Fibroblast of pulmonary artery (primary cell): ENCODE measurements at places on chromosomes 1 and 21.

- DNase-seq, result peak; percentile 93
These were observed 86.2 kb downstream of the SIK1 start for GRCh38 chr21:43340491-43341377.

DNA sequence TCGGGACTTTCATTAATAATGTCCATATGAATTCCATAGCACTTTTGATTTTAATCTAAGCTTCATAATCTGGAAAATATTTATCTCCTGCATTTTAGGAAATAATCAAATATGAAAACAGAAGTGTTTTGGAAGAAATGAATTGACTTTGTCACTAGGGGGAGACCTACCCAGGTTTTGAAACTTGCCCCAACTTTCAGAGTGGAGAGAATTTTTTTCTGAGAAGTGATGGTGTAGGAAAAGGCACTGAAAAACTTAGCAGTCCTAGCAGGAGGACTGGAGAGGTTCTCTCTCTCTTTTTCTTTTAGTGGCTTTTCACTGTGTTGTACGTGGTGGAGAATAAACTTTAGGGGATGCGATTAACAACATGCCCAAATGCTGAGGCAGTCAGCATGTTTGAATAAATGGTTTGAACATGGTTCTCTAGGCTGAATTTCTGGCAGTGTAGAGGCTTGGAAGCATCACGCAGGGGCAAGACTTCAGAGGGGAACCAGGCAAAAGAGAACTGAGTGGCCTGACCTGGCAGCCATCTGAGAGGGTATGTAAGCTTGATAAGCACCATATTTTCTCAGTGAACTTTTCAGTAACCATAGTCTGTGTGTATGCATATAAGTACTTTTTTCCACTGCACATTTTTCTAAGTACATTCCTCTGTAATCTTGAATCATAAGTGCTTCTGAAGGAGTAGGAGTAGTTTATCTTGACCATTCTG lies 68.3 kb upstream of the NEK7 start:
- peak; percentile 80 for DNase-seq

DNA sequence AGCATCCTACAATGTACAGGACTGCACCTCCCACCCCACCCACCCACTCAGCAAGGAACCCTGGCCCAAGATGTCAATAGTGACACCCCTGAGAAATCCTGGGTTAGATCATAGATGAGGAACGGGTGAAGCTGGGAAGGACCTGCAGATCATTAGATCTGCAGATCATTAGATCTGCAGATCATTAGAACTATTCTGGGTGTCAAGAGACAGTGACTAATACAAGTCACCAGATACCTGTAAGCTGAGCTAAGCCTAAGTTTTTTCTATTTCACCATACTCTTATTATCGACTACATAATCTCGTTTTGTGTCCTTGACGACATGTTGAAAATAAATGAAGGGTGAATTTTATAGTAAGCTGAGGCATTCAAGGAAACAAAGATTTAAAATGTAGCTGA lies 325.7 kb downstream of the DUSP10 start:
- DNase-seq, result no peak

- no peak for DNase-seq
These were observed 84.1 kb downstream of the SPAG17 start for GRCh38 chr1:118100686-118101514.

- no peak for DNase-seq
These were observed 320.5 kb downstream of the KCTD3 start for GRCh38 chr1:215887627-215888026.

- peak; percentile 77 for DNase-seq
These were observed 57.3 kb upstream of the EFHD2 start for GRCh38 chr1:15352128-15352957.

- peak; percentile 38 for DNase-seq
These were observed 170.9 kb downstream of the ZBTB18 start for GRCh38 chr1:244221991-244222390.

- no peak for DNase-seq
These were observed 506.8 kb upstream of the CAMK1G start for GRCh38 chr1:209076688-209077087.

- DNase-seq, result no peak
These were observed 48.6 kb downstream of the KCNC4 start for GRCh38 chr1:110258734-110259133.

DNA sequence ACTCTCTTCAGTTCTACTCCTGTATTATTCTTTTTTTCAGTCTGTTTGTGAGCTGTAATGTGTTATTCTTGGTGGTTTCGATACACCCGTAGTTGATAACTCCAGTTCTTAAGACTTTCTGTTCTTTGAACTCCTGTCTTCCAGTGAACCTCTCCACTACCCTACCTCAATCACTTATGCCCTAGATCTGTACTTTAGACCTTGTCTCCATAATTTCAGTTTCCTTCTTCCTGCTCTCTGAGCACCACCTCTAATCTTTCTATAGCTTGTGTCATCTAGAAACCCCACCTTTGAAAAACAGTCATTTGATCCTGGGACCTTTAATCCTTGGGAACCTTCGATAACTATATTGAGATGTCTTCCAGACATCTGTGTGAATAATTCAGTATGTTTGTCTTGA lies 159.3 kb downstream of the PIK3R3 start:
- no peak for DNase-seq

DNA sequence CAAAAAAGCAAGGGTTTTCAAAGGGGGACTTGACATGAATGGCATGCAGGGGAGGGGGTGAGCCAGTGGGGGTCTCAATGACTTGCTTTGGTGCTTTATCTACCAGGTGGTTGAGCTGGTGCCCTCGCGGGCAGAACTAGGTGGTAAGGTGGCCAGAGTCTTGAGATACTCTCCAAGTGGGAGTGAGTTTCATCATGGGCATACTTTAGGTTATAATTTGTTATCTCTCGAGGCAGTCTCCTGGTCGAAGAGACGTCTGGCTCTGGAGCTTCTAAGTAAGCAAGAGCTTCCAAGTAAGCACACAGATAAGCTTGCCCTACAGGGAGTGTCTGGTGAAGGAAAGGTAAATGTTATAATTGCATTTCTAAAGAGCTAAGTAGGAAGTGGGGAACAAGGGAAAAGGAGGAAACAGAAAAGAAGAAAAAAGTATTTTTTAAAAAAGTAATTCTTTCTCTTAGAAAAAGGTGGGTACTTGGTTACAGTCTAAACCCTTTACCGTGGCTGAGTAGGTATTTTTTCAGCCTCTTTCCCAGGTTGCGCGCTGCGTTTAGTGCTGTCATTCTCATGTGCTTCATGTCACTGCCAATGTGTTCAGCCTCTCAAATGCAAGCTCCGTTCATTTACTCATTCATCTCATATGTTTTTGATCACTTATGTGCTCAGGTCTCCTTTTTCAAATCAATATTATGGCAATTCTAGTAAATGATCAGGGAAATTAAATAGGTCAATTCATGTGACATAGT lies 31.6 kb upstream of the DNAJC6 start:
- no peak for DNase-seq

DNA sequence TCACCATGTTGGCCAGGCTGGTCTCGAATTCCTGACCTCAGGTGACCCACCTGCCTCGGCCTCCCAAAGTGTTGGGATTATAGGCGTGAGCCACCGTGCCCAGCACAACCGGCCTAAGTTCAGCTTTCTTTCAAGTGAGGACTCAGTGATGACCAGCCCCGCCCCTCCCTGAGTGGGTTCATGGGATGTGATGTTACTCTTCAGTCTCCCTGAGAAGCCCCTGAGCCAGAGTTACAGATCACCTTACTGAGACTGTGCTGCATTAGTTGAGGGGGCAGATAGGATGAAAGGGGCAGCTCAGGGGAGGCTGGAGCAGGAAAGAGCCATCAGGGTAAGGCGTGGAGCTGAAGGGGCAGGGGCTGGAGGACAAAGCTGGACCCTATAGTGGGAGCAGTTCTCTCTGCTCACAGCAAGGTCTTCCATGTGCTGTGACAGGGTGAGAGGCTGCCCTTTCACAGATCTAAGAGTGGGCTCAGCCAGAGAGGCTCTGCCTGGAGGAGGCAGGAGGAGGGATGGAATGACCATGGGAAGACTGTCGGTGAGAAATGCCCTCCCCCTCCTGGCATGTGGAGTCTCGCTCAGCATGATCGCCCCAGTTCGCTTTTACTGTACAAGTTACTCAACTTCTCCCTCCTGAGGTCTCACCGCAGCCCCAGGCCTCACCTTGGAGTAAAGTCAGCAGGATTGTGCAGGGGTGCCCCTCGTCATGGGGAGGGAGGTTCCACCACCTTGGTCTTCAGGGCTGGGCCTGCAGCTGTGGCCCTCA lies 13.4 kb downstream of the SH2D2A start:
- no peak for DNase-seq

GRCh38 chr1:36576118-36576517 lies 93.4 kb upstream of the CSF3R start:
- DNase-seq, result peak; percentile 37

DNA sequence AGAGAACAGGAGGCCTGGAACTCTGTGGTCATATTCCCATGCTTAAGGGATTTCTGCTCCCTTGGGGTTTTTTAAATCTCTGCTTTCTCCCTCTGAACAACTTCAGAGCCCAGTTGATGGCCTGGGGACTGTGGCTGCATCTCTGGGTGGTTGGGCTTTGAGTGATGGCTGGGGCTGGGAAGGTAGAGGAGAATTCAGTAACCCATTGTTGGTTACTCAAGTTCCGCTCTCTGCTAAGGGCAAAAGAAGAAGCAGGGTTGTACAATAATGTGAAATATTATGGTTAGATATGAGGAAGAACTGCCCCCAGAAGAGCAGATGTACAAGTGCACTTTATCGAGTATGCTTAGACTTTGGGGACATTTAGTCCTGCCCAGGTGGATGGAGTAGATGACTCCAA lies 72.1 kb upstream of the CNTN2 start:
- DNase-seq, result no peak

DNA sequence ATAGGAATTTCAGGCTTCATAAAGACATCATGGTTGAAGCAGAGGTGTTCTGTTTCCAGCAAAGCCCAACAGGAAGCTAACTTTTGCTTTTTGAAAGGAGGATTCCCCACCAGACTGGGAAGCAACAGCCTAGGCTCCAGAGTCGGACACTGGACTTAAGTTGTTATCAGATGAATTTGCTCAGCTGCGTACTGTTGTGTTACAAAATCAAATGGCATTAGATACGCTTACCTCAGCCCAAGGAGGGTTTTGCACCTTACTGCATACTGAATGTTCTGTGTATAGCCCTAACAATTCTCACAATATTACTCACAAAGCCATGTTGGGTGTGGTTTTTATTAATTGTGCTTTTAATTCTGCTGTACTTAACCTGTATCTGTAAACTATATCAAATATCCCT lies 547 bp upstream of the CHIA start:
- DNase-seq, result no peak

DNA sequence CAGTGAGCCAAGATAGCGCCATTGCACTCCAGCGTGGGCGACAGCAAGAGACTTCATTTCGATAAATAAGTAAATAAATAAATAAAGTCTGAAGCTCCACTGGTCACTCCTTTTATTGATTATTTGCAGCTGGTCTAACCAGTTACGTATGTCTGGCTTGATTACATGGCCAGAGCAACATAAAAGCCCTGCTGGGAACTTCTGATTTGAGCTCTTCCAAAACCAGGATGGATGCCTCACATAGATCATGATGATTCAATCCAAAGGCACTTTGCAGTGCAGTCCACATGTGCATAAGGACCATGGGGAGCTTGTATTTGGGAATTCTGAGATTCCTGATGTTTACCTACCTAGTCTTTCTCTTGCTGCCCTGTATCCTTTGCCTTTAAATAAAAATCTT lies 24.0 kb downstream of the NSUN4 start:
- no peak for DNase-seq

- DNase-seq, result peak; percentile 92
These were observed at the start of gene SEMA6C for GRCh38 chr1:151146412-151147131. Gene SEMA6C, minus strand, starts transcription at chr1:151146631. Its CDS starts 4,010 bp downstream, at chr1:151142621.

DNA sequence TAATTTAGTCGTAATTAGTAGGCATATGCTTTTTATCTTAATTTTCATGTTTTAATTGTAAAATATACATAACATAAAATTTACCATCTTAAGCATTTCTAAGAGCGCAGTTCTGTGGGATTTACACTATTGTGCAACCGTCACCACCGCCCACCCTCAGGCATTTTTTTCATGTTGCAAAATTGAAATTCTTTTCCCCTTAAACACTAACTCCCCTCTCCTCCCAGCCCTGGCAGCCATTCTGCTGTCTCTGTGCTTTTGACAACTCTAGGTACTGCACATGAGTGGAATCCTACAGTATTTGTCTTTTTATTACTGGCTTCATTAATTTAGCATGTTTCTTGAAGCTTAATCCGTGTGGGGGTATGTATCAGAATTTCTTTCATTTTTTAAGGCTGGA lies 7.8 kb downstream of the PIK3CD start:
- peak; percentile 87 for DNase-seq

- no peak for DNase-seq
These were observed 440.0 kb downstream of the MATN1 start for GRCh38 chr1:30283199-30283962.

GRCh38 chr1:63643926-63644325 lies 50.7 kb downstream of the PGM1 start:
- DNase-seq, result no peak

DNA sequence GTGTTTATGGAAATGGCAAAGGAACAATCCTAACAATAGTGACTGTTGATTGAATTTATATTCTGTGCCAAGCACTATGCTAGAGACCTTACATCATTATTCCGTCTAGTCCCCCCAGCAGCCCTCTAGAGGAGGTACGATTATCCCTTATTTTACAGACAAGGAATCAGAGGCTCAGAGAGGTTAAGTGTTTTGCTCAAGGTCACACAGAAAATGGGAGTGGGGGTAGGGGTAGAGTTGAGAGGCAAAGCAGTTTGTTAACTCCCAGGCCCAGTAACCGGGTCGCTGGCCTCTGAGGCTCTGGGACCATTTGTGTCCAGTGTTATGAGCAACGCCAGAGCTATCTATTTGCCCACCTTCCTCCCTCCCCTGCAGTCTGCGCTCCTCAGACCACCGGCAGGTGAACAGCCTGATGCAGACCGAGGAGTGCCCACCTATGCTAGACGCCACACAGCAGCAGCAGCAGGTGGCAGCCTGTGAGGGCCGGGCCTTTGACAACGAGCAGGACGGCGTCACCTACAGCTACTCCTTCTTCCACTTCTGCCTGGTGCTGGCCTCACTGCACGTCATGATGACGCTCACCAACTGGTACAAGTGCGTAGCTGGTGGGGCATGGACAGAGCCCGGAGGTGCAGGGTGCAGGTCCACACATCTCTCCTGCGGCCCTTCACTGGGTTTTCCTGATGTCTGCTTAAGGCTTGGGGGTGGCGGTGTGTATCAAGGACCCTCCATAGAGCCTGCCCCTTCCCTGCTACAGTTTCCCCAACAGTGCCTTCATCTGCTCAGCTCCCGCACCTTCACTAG lies 19.8 kb downstream of the SERINC2 start:
- no peak for DNase-seq

GRCh38 chr1:165119086-165119485 lies 237.4 kb downstream of the LMX1A start:
- no peak for DNase-seq

- no peak for DNase-seq
These were observed 169.4 kb downstream of the GALNT2 start for GRCh38 chr1:230236301-230237008.

- DNase-seq, result peak; percentile 86
These were observed 21.4 kb downstream of the SLC2A7 start for GRCh38 chr1:9004700-9005394.

DNA sequence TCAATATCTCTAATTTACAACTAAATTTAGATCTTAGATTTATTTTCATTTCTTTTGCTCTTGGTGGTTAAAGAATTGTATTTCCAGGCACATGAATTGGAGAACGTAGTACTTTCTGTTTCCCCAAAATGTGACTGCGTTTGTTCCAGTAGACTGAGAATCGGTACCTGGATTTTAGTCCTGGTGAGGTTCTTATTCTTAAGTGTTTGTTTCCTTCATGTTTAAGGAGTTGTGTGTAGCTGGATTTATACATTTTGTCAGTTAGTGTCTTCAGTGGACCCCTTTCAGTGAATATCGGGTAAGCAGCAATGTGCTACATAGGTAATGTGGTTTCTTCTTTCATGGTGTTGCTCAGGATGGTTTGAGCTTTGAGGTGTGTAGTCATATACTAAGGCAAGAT lies 6.8 kb downstream of the MIER1 start:
- no peak for DNase-seq

- DNase-seq, result no peak
These were observed 14.9 kb upstream of the NPPB start for GRCh38 chr1:11873395-11874257.
